ENCODE measurements at places on chromosomes 5 and 9.

- no peak for DNase-seq
Observed at GRCh38 chr5:45189481-45189880, 380.7 kb downstream of the MRPS30 start.

GRCh38 chr5:157219491-157220271 lies 39.0 kb downstream of the ITK start:
- no peak for DNase-seq

GRCh38 chr9:90070469-90070868 lies 465.7 kb downstream of the GADD45G start:
- DNase-seq = no peak

DNA sequence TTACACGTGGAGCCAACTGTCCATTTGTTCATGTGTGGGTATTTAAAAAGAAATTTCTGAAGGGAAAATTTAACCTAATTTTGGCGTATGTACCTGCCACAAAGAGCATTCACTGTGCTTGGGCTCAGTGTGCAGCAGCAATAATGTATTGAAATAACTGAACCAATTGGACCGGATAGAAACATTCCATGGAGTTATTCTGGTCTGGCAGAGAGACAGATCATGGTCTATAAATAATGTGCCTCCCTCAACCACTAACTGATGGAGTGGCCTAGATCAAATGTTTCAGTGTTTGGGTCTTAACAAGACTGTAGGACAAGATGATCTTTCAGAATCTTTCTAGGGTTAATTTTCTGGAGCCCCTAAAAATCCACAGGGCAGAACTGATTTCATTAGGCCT lies 469.7 kb downstream of the PRELID2 start:
- DNase-seq = no peak

GRCh38 chr5:58615972-58616371 lies 33.1 kb downstream of the RAB3C start:
- no peak for DNase-seq

GRCh38 chr9:130927995-130928900 lies 10.8 kb downstream of the FIBCD1 start:
- peak; percentile 27 for DNase-seq

DNA sequence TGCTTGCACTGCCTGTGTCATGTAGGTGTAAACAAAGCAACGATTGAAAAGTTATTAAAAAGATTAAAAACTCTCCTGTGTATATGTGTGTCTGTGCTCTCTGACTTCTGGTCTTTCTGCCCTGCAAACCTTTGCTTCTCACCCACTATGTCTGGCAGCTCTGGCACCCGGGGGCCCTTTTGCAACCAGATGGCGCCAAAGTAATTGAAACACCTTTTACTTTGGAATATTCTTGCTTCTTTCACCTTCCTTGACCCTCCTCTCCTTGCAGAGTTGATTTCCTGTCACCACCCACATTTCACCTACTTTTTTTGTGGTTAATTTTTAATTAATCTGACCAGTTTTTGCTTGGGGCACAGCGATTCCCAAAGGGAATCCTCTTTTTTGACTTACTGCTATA lies 275.5 kb downstream of the ARHGEF28 start:
- peak; percentile 11 for DNase-seq

DNA sequence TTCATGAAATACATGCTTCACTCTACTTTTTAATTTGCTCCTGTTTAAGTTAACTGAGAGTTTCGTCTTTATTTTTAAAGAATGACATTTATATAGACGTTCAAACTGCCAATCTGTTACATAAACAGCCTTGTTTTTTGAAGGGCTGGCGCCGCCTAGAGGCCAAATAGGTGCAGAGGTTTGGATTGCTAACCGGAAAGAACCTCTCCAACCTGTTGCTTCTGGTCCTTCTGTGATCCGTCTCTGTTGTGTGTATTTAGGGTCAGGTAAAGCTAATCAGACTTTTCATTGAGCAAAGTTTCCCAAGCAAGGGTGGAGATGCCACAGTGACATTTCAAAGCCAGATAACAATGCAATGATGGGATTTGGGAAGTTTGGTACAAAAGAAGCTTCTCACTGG lies 39.5 kb upstream of the GLIS3 start:
- DNase-seq = peak; percentile 80

- no peak for DNase-seq
Observed at GRCh38 chr9:20395651-20396050, 226.6 kb downstream of the MLLT3 start.

DNA sequence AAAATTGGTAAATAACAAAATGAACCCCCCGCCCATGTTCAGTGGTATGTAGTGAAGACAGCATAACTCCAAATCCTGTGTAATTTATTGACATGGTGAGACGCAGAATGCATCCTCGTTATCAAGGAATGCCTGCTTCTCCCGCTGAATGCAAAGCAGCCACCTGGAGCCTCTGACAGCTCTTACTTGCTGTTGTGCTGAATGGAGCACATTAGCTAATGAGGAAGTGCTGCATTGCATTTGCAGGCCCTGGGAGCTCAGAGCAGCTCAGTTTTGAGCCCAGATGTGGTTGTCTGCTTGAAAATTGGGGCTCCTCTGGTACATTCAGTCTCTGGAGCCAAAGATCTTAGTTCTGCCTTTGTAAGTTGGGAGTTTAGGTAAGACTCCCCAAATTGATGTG lies 28.9 kb downstream of the PLAC8L1 start:
- DNase-seq = no peak

- no peak for DNase-seq
Observed at GRCh38 chr9:107109324-107109723, 173.8 kb upstream of the RAD23B start.

DNA sequence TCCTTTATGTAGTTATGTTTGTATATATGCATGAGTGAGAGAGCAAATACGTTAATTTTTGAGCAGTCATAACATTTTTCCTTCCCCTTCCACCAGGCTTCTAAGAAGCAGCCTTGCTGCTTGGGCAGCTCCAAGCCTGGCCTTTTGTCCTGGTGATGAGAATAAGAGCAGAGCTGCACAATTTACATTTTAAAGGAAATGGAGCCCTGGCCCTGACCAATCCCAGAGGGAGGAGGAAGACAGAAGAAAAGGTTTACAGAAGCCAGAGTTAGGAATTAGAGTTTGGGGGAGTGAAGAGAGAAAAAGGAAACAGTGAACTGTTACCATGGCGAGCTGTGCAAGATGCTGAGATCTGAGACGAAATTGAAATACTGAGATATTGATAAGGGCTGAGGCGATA lies 25.3 kb upstream of the EFNA5 start:
- DNase-seq = no peak

DNA sequence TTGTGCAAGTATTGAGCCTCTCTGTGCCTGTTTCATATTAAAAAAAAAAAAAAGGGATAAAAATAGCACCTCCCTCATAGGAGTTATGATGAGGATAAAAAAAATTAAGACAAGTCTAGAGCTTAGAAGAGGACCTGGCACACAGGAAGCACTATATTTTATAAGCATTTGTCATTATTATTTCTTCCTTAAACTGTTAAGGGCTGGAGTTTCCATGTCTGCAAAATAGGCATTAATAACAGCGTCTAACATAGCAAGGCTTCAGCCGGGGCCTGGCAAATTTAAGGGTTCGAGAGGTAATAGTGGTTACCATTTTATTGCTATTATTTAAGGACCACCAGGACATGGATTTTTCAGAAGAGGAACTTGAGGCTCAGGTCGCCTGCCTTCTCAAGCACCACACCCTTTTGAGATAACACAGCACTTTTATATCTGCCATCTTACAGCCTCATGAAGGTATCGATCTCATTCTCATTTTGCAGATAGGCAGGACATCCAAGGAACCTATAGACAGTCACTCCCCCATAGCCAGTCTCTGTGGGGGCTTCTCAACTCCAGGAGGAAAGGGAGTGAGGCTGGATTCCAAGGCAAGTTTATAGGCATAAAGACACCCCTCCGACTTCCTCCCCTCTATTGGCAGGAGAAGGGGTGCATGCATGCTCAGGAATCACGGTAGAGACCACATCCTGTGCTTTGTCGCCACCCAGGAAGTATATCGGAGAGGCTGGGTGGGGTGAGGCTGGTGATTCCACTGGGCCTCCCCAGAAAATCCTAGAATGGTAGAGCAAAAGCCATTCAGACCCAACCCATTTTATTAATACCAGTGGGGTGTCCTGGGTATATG lies 2.4 kb downstream of the ANXA6 start:
- DNase-seq = peak; percentile 53

DNA sequence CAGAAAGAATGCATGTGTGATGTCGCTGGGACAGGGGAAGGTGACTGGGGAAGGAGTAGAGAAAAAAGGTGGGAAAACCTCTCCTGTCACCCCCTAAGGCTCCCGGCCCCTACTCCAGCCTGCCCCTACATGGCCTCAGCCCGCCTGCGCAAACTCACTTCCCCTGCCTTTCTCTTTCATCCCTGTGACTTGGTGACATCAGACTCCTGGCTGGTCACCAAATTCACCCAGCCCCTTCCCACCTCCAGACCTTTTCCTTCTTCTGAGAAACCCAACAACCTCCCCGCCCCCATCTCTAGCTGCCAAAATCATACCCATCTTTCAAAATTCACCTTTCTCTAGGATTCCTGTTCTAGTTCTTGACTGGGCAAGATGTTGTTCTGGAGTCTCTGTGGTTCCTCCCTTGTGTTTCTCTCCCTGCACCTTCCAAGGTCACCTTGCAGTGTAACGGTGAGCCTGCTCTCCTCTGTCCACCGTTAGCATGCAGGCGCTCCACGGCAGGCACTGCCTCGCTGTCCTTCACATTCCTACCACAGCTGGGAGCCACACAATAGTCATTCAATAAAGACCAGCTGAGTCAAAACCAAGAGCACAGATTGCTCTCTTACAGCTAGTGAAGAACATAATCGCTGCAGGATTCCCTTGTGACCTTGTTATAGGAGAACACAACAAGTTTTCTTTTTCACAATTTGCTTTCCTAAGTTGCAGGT lies 134.5 kb downstream of the FANCC start:
- DNase-seq = no peak

GRCh38 chr9:98363644-98364043 lies 108.2 kb upstream of the TBC1D2 start:
- no peak for DNase-seq

- DNase-seq = peak; percentile 14
Observed at GRCh38 chr5:165405340-165405739, 1899.9 kb downstream of the MAT2B start.

GRCh38 chr5:136057401-136058038 lies 28.7 kb downstream of the TGFBI start:
- DNase-seq = peak; percentile 30

DNA sequence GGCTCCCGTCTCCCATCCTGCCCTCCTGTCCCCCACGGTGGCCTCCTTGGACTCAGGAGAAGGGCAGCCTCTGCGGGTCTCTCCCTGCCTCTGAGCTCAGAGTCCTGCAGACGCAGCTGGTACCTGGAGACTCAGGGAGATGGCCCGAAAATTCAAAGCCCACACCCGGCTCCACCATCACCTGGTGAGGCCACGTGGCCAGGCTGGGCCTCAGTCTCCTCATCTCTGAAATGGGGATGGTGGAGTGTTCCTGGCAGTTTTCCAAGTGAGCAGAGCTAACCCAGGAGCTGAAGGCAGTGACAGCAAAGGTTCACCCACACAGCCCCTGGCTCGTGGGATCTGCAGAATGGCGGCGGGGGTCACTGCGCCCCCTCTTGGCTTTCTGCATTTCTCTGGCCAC lies 62.1 kb upstream of the RXRA start:
- DNase-seq = no peak

GRCh38 chr9:130287736-130288135 lies 22.2 kb downstream of the HMCN2 start:
- DNase-seq = no peak

DNA sequence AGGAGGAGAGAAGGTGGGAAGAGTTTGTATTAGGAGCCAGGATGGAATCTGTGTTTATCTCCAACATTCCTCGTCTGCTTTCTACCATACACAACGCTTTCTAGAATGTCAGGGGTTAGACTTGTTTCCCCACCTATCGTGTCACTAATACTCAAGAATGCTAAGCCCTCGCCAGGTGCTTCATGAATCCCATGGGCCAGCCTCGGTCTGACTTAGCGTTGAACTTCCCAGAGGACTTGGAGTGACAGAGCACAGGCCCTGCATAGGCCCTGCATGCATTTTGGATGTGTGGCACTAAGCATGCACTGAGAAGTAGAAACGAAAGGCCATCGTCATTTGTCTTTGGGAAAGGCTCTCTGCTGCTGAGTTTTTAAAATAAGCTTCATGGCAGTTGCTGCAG lies 328.7 kb downstream of the NSG2 start:
- DNase-seq = no peak

GRCh38 chr5:126268697-126269315 lies 154.4 kb upstream of the GRAMD2B start:
- no peak for DNase-seq

DNA sequence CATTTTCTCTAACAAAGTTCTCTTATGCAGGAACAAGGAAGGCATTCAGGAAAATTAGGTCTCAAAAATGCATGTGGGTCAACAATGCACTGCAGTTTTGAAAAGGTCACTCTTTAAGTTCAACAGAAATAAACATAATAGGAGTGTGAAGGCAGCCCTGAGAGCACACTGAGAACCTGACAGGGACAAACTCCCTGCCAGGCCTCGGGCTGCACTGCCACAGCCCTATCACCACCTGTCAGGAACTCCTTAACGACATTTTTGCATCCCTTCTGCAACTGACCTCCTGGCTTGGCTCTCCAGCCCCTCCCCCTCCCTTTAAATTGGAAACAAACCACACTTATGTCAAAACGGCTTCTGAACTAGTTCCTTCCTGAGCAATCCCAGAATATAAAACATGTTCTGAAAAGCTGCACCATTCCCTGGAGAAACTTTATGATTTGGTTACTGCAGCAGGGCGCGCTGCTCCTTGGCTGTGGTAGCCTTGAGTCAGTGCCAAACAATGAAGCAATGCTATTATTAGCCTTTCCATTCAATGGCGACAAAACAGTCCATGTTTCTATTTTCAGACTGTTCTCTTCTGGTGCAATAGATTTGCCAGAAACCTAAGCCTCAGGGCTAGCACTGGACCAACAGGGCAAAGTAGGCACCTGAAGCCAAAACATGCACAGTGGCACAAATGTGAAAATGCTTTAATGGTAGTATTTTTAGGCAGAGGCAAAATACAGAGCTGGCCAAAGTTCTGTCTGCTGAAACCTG lies 160.1 kb upstream of the ZNF608 start:
- peak; percentile 45 for DNase-seq

DNA sequence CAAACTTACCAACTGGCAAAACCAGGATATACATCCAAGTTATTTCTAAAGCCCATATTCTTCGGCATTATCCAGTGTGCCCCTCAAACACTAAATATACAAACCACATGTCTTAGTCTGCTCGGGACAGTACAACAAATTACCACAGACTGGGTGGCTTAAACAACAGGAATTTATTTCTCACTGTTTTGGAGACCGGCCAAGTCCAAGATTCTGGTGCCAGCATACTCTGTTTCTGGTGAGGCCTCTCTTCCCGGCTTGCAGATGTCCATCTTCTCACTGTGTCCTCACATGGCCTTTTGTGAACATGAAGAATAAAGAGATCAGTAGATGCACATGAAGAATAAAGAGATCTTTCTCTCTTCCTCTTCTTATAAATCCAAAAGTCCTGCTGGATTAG lies 12.9 kb upstream of the SLCO6A1 start:
- DNase-seq = peak; percentile 52

DNA sequence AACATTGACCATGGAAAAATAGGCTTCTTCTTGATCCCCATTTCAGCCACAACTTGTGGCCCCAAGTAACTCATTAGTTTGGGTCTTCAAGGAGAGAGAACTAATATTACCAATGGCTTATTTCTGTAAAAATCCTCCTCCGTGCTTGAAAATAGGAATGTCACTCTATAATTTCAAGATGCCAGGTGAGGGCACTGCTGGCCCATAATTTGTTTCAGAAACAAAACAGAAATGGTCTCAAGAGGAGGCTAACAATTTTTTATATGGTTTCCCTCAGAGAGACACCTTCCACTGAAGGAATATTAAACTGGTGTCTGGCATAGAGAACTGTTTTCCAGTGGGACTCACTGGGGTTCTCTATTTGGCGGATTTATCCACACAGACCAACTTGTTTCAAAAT lies 437.0 kb upstream of the TRPC7 start:
- DNase-seq = peak; percentile 21

Data from HCEC 1CT (cell line).